ENCODE measurements at places on chromosomes 1 and 21.
A peak's percentile ranks its signal among the peaks of the same experiment; 100 is the strongest.

DNA sequence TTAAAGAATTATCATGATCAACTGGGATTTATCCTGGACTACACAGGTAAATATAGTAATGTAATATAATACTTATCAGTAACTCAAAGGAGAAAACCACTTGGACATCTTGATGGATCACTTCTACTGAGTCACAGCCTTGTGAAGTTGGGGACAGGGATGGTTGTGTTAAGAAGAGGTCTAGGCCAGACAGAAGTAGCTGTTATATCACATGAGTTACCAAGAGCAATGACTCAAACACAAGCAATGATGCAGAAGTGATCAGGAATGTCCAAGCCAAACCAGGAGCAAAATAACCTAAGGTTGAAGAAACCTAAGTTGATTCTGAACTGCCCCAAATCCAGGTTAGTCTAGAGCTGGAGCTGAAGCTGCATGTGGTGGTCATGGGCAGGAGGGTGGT lies 424.5 kb upstream of the DAB1 start:
- DNase-seq, result no peak

DNA sequence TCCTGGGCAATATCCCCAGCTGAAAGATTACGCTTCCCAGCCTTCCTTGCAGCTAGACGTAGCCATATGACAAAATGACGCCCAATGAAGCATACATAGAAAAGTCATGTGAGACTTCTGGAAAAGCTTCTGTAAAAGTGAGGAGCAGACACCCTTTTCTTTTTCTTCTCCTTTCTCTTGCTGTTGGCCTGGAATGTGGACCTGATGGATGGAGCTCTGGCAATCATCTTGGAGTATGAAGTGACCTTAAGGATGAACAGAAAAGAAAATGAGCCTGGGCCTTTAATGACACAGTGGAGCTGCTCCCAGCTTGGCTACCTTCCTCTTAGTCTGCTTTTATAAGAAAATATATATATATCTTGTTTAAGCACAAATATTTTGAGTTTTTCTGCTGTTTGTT lies 24.8 kb downstream of the BATF3 start:
- no peak for DNase-seq

DNA sequence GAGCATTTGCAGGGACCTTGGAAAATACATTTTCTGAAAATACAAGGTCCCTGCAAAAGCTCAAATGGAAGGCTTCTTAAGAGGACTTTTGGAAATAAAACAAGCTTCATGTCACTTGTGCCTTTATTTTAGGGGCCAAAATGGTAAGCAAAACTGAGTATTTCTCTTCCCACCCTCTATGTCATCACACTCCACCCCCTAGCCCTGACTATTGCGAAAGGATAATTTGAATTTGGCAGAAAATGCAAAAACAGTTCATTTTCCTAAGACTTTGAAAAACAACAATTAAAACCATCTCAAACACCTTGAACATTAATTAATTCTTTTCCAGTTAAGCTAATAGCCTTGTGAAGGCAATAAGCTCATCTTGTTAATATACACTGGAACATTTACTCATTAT lies 201.7 kb downstream of the TM2D1 start:
- no peak for DNase-seq

GRCh38 chr1:158055854-158056253 lies 62.4 kb downstream of the KIRREL1 start:
- no peak for DNase-seq

- DNase-seq, result no peak
Measured at GRCh38 chr1:245401881-245402587, 247.2 kb downstream of the KIF26B start.

- no peak for DNase-seq
Measured at GRCh38 chr21:44566403-44566802, 7.1 kb upstream of the KRTAP10-4 start.

DNA sequence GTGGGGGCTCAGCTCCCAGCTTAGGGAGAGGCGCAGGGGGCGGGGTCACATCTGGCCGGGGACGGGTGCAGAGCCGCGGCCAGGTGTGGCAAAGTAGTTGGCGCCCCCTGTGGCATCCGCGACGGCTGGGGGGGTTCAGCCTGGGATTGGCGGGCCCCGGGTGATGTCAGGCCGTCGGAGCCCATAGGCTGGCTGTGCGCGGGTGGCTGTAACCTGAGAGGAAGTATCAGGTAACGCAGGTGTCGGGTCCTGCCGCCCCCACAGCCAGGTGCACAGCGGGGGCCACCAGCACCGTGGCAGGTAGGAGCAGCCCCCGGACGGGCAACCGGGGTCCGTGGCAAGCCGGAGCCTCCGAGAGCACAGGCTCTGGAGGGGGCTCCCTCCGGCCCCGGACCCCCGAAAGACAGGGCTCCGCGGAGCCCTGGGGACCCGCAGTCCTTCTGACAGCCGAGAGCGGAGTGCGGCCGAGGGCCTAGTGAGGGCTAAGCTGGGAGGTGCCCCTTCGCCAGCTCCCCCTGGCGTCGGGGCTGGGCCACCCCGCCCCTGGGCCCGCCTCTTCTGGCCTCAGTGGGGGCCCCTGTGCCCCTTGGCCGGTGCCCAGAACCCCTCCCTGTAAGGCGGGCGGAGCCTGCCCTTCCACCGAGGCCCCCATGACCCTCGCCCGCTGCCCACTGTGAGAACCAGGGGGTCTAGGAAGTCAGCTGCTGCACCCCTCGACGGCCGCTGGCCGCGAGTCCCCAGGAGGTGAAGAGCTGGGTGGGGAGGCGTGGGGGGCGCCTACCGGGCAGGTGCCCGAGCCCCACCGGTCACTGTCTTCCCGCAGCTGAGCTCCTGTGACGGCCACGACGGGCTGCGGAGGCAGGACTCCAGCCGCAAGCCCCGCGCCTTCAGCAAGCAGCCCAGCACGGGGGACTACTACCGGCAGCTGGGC lies 17.9 kb downstream of the TNFRSF25 start:
- no peak for DNase-seq

DNA sequence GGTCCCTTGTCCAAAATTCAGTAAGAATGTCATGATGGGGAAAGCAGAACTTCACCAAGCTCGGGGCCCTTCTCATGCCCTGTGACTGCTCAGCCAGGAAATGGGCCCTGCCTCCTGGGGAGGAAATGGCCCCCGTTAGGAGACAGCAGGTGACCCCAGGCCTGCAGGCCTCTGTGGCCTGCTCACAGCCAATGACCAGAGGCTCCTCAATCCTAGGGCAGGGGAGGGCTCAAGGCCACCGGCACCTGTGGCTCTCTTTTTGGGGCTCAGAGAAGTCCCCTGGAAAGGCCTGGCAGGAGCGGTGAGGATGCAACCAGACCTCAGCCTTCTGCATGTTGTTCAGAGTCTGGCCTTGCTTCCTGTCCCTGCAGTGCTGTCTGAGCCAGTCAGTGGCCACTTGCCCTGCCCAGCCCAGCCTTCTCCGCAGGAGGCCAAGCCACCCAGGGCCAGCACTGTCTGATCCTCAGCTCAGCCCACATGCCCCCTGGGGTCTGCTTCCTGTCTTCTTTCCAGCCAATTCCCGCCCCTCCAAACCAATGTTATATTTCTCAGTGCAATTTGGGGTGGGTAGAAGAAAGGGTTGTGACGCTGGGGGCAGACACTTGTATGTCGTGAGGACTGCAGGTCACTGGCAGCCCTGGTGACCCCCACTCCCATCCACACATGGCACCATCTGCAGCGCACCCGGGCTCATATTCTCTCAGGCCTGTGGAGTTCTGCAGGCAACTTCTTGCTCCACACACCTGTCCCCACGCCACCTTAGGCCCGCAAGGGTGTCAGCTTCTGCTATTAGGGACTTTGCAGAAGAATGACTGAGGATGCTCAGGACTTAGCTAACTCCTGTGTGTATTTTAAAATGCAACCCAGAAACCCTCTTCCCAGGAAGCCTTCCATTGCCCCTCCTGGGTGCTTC lies 83.6 kb downstream of the ITPKB start:
- no peak for DNase-seq

GRCh38 chr1:61261595-61261994 lies 179.2 kb downstream of the NFIA start:
- no peak for DNase-seq

DNA sequence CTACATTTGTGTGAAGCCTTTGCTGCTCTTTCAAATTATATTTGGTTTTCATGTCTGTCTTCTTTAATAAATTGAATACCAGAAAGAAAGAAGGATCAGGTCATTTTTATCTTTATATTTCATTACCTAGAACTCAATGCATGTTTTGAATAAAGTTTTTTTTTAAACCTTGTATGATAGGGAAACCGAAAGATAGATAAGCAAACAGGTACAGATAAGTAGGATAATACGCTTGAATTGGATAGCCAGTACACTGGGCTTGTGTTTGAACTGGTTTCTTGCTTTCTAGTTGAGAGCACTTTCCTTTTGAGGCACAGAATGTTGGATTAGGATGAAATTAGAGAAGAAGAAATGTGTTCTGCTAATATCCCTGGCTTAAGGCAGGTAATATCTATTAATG lies 46.9 kb downstream of the PKN2 start:
- DNase-seq, result no peak

DNA sequence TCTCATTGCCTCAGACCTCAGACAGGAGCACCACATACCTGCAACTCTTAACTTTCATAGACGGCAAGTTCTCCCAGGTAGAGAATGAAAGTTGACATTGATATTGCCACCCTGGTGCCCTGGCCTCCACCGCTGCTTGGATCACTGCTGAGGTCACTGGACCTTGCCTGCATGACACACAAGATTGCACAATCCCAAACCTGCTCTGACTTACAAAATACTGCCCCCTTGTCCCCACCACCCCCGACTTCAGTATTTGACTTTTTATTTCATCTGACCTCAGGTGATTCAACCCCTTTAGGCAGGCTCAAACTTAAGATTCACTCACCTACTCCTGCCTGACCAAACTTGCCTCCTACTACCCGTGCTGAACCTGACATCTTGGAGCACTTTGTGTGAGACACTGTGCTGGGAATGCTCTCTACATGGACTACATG lies 43.1 kb upstream of the S1PR1 start:
- no peak for DNase-seq

GRCh38 chr1:12433323-12434053 lies 184.5 kb downstream of the DHRS3 start:
- no peak for DNase-seq

DNA sequence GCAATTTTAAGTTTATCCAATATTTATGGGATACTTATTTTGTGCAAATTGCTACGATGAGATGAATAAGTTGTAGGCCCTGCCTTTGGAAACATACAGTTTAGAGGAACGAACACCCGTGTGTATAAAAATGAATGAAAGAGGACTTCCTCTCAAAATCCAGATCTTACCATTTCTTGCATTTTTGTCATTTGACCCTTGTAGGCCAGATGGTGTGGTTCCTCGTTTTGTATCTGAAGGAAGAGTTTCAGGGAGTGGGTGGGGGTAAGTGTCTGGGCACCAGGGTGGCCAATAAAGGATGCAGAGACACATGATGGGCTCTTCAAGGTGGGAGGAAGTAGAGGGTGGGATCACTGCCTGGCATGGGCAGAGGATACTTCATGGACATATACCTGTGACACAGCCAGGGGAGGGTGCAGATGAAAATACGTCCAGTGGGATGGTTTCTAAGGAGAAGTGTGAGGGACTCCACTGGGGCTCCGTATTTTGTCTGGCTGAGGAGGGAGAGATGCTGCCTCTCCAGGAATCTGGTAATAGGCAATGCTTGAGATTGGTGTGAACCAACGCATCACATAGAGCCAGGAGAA lies 14.4 kb downstream of the MAPKAPK2 start:
- peak; percentile 5 for DNase-seq

DNA sequence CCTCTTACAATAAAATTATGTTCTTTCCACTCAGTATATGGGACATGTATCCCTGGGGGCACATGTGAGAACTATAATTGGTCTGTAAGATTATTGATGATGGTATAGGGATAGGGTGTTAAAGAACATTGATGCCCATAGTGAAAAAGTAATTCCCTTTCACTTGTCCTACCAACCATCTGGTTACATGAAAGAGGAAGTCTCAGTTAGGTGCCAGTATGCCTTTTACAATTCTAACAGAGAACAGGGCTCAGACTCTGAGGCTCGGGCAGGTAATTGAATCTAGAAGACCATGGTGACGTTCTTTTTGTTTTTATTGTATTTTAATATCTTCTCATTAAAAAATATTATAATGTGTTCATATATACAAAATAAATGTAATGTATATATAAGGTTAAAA lies 113.6 kb downstream of the FGGY start:
- DNase-seq, result no peak

- no peak for DNase-seq
Measured at GRCh38 chr1:117368116-117369108, 1.2 kb downstream of the MAN1A2 start.

DNA sequence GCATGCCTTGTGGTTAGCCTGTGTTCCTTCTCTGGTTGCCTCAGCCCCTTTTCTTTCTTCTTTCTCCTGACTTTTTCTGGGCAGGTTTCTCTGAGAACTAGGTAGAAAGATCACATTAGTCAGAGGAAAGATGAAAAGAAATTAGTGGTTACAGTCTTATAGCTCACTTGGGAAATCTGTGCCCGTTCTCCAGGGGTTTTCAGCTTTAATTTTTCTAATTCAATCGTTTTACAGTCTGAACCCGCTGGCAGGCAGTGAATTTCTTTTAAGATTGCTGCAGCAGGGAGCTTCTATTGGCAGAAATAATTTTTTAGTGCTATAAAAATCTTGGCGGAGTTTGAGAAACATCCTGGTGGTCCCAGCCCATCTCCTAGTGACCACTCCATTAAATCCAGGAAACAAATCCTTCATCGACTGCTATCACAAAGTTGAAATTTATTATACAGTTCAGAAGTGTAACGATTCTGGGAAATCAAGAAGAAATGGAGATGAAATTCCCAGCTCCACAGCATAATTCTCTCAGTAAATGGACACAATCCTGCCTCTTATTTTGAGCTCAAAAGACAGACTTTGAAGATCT lies 113.1 kb downstream of the PCP4 start:
- DNase-seq, result no peak

DNA sequence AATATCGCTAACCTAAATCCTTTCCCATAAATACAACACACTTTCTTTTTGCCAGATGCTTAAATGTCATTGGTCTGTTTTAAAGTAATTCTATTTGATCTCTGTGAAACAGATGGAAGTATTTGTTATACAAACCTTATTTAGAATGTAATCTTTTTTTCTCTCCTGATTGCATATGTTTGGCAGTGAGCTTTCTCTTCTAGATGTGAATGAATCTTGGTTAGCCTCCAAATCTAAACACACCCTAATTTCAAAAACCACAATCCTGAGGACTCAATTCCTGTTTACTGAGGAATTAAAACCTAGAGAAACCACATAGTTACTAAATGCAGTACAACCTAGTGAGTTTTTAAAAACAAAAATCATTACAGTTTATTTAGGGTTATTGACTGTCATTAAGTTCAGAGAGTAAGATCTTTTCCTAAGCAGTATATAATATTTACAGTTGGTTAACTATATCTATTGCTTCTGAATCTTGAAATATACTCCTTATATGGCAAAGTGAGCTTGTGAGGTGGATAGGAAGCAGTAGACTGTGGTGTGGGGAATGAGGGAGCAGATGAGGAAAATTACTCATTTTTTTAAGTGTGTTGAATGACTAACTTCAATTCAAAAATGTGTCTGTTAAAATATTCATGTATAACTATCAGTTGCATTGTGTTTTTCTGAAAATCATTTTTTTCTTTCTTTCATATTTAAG lies 218.7 kb downstream of the FMN2 start:
- DNase-seq, result no peak
